ENCODE measurements at places on chromosomes 7 and 10.

DNA sequence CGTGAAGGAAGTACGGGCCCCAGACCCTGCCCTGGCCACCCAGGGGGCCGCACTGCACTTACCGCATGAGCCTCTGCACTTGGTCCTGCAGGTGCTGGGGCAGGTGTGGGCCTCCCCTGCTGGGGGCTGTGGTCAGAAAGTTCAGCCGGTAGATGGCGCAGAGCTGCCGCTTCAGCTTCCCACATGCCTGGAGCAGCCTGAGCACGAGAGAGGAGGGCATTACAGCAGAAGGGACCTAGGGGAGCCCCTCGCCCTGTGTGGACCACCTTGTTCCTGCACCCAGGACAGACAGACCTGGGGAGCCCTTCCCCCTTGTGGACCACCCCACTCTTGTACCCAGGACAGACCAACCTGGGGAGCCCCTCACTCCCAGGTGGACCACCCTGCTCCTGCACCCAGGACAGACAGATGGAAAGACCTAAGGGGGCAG lies 8.7 kb upstream of the PYROXD2 start:
- no peak for DNase-seq

- no peak for DNase-seq
Observed at GRCh38 chr10:107806026-107806425, 641.5 kb upstream of the SORCS1 start.

- no peak for DNase-seq
Observed at GRCh38 chr10:110372656-110373055, 67.9 kb upstream of the SMNDC1 start.

DNA sequence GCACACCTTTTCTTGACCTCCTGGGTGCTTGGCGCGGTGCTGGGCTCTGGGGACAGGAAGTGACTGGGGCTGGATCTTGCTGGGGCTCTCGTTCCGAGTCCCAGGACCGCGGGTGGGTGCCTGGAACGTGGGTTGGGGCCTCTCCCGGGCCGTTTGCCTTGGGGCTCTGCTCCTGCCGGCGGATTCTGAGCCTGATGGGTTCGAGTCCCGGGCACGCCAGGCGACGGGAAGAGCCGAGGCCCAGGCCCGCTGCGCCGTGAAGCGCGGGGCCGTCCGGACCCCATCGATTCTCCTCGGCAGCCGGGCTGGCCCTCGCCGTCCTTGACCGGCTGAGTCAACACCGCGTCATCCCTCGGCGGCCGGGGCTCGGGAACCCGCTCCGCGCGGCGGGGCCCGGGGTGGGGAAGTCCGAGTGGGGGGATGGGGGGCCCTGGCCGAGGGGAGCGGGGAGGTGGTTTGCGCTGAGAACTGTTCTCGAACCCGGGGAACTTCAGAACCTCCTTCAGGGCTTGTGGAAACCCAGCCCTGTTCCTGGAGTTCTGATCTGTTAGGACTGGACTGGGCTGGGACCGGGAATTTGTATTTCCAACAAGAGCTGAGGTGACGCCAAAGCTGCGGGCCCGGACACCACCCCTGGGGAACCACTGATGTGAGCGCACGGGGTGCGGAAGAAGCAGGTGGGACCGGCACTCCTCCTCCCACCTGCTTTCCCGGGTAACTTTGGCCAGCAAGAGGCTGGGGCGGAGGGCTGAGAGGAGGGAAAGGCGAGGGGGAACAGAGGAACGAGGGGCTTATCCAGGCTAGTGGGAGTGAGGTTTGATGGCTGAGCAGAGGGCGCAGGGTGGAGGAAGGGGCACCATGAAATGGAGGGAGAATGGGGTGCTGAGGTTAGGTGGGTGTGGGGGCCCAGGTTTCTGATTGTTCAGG lies 6.2 kb downstream of the HHEX start:
- DNase-seq = no peak

- DNase-seq = no peak
Observed at GRCh38 chr7:42233695-42234331, 3.2 kb downstream of the GLI3 start.

- no peak for DNase-seq
Observed at GRCh38 chr7:55360486-55360885, 4.7 kb upstream of the LANCL2 start.

GRCh38 chr10:112343056-112343806 lies 30.7 kb upstream of the ACSL5 start:
- no peak for DNase-seq

- no peak for DNase-seq
Observed at GRCh38 chr10:43219848-43220247, 47.0 kb downstream of the RASGEF1A start.

GRCh38 chr10:30038781-30039536 lies 20.4 kb downstream of the JCAD start:
- no peak for DNase-seq

GRCh38 chr10:9243941-9244411 lies 1189.5 kb downstream of the GATA3 start:
- peak; percentile 39 for DNase-seq

DNA sequence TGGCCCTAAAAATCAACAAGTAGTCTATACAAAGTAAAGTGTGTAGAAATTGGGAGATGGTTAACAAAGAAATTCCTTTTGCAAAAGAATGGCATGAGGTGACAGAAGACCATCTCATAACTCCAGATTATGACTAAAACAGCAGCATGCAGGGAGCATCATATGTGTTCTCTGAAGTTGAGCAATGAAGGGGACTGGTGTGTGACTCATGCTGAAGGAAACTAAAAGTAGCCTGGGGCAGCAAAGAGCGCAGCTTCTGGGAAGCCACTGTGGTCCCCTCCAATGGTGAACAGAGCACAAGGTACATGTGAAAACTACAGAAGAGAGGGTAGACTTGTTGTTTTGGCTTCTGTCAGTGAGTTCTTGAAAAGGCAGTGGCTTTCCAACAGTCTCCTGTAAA lies 133.4 kb downstream of the MACC1 start:
- DNase-seq = no peak

Measured in hypothalamus (tissue), 51 donors.